NCI-H2081 treated with DMSO at 0.1 percent for 48 hours (cell line): ENCODE measurements at places on chromosomes 16 and 17.

DNA sequence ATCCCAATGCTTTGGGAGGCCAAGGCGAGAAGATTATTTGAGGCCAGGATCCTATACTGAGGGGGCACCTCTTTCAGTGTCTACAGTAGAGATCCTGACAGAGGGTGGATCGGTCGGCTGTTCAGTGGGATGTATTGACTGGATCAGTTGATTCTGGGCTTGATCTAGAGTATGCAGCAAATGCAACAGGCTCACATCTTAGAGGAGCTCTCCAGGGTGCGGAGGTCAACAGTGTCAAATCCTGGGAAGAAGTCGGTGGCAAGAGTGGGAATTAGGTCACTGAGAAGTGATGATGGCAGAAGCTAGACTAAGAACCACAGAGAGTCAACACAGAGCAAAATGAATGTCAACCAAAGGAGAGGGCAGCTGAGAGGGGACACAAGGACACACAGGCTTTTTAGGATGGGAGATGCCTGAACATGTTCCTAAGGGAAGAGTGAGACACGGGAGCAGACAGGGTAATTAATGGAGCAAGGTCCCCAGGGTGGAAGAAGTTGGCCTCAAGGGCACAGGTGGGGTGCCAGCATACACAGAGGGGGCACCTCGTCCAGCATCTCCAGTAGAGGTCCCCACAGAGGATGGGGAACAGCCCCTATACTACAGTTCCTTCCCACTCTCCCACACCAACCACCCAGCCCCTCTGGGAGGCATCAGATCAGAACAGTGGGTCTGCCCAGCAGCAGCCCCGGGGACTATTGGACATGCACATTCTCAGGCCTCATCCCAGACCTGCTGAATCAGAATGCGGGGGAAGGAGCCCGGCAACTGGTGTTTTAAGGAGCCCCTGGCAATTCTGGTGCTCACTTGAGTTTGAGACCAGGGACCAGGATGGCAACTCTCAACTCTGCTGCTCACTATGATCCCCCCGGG lies 10.0 kb upstream of the CYTH1 start:
- no peak for DNase-seq

DNA sequence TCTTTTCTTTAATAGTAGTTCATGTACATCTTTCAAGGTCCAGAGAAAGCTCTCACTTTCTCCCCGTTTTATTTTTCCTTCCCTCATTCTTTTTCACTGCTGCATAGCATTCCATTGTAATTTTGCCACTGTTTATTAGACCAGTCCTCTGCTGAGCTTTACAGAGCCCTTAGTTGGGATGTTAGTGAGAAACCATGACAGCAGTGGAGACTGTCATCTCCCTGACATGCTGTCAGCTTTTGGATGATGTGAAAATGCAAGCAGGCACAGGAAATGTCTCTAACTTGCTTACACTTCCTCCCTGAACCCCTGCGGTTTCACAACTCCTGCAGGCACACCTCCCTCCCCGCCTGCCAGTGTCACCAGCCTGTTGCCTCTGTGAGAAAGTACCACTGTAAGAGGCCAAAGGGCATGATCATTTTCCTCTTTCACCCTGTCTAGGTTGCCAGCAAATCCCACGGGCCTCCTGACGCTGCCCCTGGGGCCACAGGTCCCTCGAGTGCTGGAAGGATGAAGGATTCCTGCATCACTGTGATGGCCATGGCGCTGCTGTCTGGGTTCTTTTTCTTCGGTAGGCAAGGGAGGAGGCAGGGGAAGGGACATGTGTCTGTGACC lies at the start of gene ITGAL:
TSS of gene ITGAL (plus strand) at position 415 of the 615 bp plus-strand sequence. CDS start at position 511, 96 bp downstream.
- no peak for DNase-seq

- DNase-seq, result no peak
These were observed 15.8 kb upstream of the KCNJ18 start for GRCh38 chr17:21676281-21677111.

DNA sequence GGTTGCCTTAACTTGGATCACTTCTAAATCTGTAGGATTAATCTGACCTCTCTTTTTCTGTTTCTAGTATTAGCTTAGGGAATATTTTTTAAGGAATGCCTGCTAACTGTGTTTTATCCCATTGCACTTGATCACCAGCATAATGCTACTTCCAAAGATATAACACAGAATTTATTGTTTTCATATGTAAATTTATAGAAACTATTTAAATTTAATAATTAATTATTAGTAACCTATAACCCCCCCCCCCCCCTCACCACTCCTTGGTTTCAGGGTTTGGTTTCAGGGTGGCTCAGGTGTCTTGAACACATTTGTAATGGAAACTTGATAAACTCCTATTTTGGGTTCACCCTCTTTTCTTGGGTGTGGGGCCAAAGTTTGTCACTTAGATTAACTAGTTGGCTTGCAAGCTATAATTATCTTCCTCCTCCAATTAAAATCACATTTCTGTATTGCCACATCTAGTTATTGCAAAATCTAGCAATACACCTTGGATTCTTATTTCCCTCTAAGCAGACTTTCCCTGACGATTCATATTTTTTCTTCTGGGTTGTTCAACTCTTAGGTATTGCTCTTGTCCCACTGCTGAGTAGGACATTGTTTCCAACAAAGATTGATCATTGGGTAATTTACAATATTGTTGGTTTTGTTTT lies 18.3 kb downstream of the KRT12 start:
- no peak for DNase-seq

DNA sequence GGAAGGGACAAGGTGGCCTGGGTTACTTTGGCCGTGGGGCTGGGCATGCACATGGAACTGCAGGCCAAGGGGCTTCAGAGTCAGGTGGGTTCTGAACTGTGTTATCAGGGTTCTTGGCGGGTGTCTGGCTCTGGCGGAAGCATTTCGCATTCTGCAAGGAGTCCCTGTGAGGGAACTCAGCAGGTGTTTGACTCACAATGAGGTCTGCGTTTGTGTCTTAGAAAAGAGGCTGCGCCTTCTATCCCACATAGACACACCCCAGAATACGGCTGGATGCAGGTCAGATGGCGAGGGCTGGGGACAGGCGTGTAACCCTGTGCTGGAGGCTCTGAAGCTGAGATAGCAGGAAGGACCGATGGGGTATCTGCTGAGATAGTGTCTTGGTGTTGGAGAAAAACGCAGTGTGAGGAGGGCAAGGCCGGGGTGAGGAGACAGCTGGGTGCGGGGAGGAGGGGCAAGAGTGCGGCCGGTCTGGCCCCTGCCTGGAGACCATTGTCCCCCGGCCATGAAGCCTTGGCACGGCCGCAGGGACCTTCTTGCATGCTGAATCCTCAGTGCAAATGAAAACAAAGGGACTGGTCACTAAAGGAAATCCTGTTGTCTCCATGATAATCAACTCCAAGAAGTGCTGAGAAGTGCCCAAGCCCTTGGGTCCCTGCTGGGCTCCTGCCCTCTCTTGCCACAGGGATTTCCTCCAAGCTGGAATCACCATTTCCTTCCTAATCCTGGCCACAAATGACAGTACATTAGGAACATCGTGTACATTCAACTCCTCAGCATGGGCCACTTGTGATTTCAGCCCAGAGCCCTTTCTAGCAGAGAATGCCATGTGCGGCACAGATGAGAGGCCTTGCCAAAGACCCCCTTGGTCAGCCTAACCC lies 22.8 kb upstream of the MTSS2 start:
- no peak for DNase-seq

DNA sequence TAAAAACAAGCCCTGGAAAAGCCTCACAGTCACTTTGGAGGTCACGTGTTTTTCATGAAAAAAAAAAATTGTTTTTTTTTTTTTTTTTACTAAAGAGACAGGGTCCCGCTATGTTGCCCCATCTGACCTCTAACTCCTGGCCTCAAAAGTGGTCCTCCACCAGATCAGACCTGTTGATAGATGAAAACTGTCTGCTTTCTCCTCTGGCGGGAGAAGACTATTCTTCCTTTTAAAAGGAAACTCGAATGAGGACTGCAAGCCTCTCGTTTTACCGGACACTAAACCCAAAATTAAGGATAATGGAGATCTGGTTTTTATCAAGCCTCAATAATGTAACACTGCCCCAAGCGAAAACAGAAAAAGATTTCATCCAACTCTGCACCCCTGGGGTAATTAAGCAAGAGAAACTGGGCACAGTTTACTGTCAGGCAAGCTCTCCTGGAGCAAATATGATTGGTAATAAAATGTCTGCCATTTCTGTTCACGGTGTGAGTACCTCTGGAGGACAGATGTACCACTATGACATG lies 25.8 kb downstream of the ZCCHC14 start:
- DNase-seq, result no peak

DNA sequence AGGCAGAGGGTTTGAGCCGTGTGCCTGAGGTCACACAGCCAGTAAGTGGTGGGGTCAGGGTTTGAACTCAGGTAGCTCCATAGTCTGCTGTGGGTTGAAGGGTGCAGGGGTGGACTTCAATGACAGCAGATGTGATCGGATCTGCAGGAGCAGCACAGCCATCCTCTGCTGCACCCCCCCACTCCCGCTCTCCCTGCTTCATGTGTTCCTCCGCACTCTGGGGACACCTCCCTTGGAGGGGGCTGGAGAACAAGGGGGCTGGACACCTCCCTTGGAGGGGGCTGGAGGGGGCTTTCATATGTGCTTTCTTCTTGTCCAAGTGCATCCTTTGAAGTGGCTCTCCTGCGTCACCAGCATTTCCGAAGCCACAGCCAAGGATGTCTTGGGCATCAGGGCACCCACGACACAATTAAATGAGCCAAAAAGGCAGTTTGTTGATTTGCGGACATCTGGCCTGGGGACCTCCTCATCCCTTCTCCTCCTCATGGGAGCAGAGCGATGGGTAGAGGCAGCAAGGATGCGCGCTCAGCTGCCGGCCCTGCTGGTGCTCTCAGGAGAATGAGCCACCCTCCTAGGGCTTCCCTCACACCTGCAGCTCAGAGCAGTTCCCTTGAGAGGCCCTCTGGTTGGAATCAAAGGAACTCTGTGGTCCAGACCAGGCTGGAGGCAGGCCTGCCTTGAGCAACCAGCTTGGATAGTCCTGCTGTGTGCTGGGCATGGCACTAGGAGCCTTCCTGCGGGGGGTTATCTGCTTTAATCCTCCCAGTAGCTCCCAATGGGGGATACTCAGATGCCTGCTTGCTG lies 26.2 kb downstream of the WSCD1 start:
- DNase-seq, result no peak

DNA sequence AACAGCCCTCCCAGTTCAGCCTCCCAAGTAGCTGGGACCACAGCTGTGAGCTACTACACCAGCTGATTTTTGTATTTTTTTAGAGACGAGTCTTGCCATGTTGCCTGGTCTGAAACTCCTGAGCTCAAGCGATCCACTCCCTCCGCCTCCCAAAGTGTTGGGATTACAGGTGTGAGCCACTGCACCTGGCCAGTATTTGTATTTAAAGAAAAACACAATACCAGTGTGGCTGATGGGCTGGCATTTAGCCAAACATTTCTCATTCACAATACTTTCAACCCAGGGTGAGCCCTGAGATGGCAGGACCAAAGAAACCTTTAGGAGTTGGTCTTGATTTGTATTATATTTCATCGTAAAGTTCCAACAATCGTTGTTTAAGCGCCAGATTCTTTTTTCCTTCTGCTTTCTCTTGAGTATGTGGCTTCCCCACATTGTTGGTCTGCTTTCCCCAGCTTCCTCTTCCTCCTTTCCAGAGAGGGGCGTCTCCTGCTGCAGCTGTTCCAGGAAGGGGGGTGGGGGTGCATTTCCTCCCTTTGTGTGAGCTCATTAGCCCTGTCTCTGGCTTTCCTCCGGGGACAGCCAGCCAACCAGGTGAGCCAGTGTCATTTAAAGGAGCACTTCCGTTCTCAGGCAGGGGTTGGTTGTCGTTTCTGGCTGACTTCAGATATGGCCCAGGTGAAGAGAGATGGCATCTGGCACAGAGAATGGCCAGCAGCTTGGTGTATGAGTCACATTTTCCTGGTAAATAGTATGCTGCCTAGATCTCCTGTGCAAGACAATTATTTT lies 79.9 kb downstream of the GPRC5B start:
- peak; percentile 89 for DNase-seq

GRCh38 chr17:42675348-42675964 lies 1.3 kb downstream of the PLEKHH3 start:
- DNase-seq, result peak; percentile 73

DNA sequence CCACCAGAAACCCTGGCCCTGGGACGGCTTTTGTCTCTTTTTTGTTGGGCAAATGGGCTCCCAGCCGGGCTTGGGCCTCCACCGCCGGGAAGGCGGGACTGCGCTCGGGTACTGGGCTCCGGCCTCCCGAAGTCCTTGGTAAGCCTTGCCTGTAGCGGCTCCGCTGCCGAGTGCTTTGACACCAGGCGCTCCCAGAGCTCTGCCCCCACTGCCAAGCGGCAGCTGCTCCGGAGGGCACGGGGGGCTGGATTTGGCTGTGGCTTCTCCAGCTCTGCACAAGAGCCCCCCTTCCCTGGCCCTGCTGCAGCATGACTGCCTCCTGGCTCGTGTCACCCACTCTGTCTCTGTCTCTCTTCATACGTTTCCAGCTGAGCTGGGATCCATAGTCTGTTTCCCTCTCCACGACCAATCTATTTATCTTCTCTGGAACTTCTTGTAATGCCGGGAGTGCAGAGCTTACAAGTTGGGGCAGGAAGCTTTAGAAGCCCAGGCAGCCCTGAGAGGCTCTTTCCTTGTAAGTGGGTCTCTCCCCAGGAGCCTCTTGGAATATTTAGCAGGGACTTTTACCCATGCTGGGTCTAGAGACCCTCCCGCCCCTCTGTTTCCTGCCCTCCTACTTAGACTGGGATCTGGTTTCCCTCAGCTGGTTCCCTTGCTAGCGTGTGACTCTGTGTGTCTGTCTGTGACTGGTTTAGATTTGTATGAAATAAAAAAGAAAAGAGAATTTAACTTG lies 246.9 kb upstream of the GSE1 start:
- DNase-seq, result no peak

- no peak for DNase-seq
These were observed 45.3 kb downstream of the COX4I1 start for GRCh38 chr16:85844786-85845185.

- DNase-seq, result no peak
These were observed 14.1 kb downstream of the MAP3K14 start for GRCh38 chr17:45302649-45303173.

DNA sequence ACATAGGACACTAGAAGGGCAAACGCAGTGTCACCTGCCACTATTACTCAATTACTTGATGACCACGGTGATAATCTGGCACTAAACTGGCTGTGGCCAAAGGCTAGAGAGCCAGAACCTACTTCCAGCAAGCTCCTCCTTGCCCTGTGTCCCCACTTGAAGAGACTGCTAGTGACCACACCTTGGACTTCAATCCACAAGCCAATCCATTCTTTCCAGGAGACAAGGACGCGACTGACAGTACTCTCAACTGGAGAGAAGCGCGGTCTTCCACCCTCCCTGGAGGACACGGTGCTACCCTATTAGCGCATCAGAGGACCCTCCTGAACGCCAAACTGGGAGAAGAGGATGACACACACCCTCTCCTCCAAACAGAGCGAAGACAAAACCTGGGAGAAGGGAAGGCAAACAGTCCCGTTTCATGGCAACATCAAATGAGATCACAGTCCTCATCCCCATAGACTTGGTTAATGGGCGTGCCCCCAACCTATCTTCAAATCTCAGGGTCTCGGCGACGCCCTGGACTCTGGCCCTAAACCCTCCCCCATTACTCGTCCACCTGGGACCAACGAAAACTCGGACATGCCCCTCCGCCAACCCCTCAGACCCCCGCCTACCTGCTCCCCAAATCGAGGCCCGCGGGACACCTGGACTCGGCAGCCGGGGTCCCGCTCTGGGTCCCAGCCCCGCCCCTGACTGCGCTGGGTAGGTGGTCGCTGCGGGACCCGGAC lies 508 bp downstream of the FLCN start:
- DNase-seq, result no peak

- no peak for DNase-seq
These were observed 40.1 kb downstream of the CLEC16A start for GRCh38 chr16:10984509-10984908.
